ENCODE measurements at places on chromosomes 2 and 18. TPM values are rescaled to one million over a fixed set of nuclear protein-coding genes. Genes with fewer than 3 reads are reported as not detected.

- H3K4me3 ChIP-seq: no peak overlapping the region
- H3K36me3 ChIP-seq: no peaks in the 10 kb centered on the region
- H3K27ac ChIP-seq: no peak overlapping the region
- H3K27me3 ChIP-seq: no peaks in the 10 kb centered on the region
- DNase-seq: no peak
Observed at GRCh38 chr2:45184606-45185005, 175.4 kb upstream of the SIX2 start.

DNA sequence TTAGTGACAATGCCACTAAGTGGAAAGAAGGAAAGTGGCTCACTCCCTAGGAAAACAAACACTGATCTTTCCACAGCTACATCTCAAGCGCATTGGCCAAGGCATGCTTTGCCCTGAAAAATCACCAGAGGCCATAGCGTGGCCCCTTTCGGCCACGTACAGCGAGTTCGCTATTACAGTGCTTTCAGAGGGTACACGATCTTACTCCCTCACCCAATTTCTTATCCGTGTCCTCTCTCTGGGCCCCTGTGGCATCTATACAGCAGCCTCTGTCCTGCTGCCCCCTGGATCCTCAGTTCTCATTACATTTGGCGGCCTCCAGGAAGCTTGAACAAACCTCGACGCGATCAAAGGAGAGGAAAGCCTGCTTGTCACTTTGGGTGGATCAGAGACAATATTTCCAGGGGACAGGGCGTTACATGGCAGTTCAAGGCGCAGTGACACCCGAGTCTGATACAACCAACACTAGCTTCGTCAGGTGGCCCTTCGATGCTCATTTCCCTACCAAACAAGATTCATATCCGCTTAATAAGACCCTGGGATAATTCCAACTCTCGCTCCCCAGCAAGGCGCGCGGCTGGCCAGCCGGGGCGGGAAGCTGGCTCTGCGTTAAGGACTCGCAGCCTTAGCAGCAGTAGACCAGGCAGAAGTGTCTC is 941 bp downstream of the SKOR2 start:
- H3K27ac ChIP-seq: no peak overlapping the region
- no peaks in the 10 kb centered on the region for H3K27me3 ChIP-seq
- no peak for DNase-seq
- no peak overlapping the region for H3K4me3 ChIP-seq

- no peaks in the 10 kb centered on the region for H3K4me1 ChIP-seq
- H3K4me3 ChIP-seq: no peak overlapping the region
- DNase-seq: no peak
- no peaks in the 10 kb centered on the region for H3K27me3 ChIP-seq
- no peaks in the 10 kb centered on the region for H3K36me3 ChIP-seq
Observed at GRCh38 chr2:176583607-176584006, 314.4 kb downstream of the MTX2 start.

DNA sequence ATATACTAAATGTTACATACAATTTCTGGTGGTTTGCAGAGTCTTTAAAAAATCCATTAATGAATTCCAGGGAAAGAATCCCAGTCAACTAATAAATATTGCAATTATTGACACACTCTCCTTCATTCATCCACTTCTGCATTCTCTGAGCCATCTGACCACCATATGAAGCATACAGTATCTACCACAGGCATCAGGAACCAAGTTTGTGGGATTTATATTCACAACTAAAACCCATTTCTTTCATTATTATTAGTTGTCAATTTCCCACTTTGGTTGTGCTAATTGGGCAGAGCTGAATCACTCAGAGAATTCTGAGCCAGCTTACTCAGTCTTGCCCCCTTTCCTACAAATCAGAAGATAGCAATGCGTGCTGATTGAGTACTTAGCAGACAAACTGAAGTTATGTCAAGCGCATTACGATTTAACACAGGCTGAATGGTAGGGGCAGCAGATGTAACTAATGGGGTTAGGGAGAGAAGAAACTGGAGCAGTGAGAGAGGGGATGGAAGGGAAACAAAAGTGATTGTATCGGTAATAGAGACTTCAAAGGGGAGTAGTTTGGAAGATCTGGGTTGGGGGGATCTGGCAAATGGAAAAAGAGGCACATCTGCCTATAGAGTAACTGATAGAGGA is 52.3 kb downstream of the ZEB2 start:
- no peak overlapping the region for H3K4me3 ChIP-seq
- H3K27ac ChIP-seq: peak overlapping the region; percentile 46
- H3K27me3 ChIP-seq: no peaks in the 10 kb centered on the region

DNA sequence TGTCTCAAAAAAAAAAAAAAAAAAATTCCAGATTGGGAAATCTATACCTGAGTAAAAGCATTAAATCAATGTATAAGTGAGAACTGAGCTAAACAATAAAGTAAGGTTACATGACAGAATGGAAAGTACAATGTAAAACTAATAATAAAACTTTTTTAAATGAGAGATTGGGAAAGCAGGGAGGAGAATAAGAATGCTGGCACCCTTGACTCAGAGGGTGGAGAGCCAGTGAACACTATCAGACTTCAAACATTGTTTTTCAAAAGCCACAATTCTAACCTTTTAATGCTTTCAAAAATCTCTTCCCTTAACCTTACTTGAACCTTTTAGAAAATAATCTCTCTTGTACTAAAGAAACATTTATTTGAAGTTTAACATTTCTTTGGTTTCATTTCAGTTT is 63.5 kb downstream of the TBC1D8 start:
- no peak overlapping the region for H3K4me3 ChIP-seq
- no peaks in the 10 kb centered on the region for H3K36me3 ChIP-seq
- H3K27ac ChIP-seq: no peak overlapping the region
- H3K4me1 ChIP-seq: no peaks in the 10 kb centered on the region
- no peaks in the 10 kb centered on the region for H3K27me3 ChIP-seq

DNA sequence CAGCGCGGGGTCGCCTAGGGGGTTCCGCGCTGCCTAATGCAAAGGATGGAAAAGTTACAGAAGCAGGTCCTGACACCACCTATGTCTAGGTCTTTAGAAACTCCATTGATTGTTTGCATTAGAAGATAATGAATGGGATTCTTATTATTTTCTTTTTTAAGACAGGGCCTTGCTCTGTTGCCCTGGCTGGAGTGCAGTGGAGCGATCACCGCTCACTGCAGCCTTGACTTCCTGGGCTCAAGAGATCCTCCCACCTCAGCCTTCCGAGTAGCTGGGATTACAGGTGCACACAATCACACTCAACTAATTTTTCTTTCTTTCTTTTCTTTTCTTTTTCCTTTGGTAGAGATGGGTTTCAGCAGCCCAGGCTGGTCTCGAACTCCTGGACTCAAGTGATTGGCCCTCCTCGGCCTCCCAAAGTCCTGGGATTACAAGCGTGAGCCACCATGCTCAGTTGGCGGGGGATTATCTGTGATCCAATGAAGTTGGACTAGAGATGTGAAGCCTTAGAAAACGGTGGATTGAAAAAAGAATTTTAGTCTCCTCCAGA is 761 bp upstream of the IDH1 start:
- no peak for DNase-seq
- H3K36me3 ChIP-seq: peaks cover 4% of the 10 kb centered on the region
- peak overlapping the region; percentile 65 for H3K27ac ChIP-seq

DNA sequence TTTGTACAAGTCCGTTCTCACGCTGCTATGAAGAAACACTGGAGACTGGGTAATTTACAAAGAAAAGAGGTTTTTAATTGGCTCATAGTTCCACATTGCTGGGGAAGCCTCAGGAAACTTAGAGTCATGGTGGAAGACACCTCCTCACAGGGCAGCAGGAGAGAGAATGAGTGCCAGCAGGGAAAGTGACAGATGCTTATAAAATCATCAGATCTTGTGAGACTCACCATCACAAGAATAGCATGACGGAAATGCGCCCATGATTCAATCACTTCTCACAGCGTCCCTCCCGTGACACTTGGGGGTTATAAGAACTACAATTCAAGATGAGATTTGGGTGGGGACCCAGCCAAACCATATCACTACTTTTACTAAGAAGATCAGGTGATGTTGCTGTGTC is 285.8 kb downstream of the TMX3 start:
- H3K36me3 ChIP-seq: no peaks in the 10 kb centered on the region
- H3K4me1 ChIP-seq: no peaks in the 10 kb centered on the region
- H3K27ac ChIP-seq: no peak overlapping the region
- H3K4me3 ChIP-seq: no peak overlapping the region

DNA sequence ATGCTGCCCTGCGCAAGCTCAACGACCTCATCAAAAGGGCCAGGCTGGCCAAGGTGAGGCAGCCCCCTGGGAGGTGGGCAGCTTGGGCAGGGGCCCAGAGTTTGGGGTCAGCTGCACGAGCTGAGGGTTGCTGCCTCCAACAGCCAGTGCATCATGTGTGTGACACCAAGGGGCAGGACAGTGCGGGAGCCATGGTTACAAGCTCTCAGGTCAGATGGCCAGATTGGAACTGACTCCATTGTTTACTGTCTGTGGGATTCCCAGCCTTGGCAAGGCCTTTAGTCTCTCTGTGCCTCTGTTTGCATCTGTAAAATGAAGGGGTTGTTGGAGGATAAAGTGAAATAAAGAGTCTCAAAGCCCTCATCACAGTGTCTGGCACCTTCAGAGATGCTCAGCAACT is 26.9 kb downstream of the EHD3 start:
- peaks cover 36% of the 10 kb centered on the region for H3K4me1 ChIP-seq
- no peak overlapping the region for H3K27ac ChIP-seq
- H3K4me3 ChIP-seq: no peak overlapping the region
- H3K36me3 ChIP-seq: no peaks in the 10 kb centered on the region
- no peak for DNase-seq

TGFA gene
- not detected for total RNA-seq

- no peaks in the 10 kb centered on the region for H3K27me3 ChIP-seq
- no peak for DNase-seq
- H3K4me1 ChIP-seq: peaks cover 41% of the 10 kb centered on the region
Observed at GRCh38 chr2:109337221-109337620, 208.2 kb downstream of the SH3RF3 start.

DNA sequence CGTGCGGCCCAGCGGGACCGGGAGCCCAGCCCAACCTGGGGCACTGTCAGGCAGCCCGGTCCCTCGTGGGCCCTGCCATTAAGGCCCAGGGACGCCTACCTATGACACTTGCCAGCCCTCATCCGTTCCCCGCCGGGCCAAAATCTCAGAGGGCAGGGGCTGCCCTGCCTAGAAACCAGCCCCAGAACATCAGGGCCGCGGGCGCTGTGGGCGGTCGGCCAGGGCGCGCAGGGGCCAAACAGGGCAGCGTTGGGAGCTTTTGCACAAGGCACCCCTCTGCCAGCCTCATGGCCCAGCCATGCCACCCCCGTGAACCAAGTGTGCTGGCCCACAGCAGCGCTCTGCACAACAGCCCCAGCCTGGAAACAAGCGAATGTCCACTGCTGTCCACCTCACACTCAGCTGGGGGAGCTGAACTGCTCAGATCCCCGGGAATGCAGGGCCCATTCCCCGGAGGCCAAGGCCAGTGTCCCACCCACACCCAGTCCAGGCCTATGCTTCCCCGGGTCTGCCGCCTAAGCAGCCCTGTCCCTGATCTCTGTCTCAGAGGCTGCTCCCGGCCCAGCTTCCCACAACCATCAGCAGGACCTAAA is 3.5 kb upstream of the NEURL3 start:
- H3K27ac ChIP-seq: no peak overlapping the region
- no peaks in the 10 kb centered on the region for H3K36me3 ChIP-seq
- no peaks in the 10 kb centered on the region for H3K27me3 ChIP-seq
- no peak for DNase-seq

DNA sequence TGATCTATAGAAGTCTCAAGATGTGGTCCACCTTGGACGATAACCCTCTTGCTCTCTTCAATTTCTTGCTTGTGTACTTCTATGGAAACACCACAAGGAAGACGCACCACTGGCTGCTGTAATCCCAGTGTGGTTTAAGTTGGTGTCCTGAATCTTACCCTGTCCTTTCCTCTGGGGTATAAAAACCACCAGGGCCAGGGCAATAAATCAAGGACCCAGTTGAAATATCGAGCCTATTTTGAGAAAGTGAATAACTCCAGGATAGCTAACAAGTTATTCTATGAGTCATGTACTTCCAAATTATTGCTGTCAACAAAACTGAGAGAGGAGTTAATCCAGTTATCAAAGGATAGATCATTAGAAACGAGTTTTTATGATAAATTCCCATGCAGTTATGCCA is 137.0 kb downstream of the RND3 start:
- H3K36me3 ChIP-seq: no peaks in the 10 kb centered on the region
- H3K4me1 ChIP-seq: no peaks in the 10 kb centered on the region
- H3K4me3 ChIP-seq: no peak overlapping the region
- no peaks in the 10 kb centered on the region for H3K27me3 ChIP-seq
- DNase-seq: no peak

GRCh38 chr2:27583390-27583915 is 611 bp downstream of the ZNF512 start:
- H3K4me3 ChIP-seq: peak overlapping the region; percentile 92
- no peaks in the 10 kb centered on the region for H3K27me3 ChIP-seq

DNA sequence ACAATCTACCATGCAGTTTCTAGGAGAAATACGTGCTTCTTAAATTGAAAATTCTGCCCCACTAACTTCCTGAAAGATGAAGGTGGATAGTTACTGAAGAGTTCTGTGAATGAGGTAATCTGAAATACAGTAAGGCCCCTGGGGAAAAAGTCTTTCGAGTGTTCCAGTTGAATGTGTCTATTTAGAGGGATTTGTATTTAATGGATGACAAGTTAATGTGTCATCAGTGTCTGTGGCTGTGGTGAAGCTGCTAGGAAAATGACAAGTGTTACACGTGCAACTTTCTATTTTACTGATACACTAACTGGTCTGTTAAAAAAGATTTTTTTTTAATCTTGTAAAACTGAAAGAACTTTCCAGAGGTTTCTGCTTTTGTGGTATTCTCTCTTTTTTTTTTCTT is 384.6 kb downstream of the STK39 start:
- no peaks in the 10 kb centered on the region for H3K36me3 ChIP-seq
- peaks cover 2% of the 10 kb centered on the region for H3K27me3 ChIP-seq
- H3K27ac ChIP-seq: no peak overlapping the region

- H3K4me3 ChIP-seq: no peak overlapping the region
- no peak for DNase-seq
- peaks cover 26% of the 10 kb centered on the region for H3K4me1 ChIP-seq
- H3K36me3 ChIP-seq: no peaks in the 10 kb centered on the region
- no peak overlapping the region for H3K27ac ChIP-seq
Observed at GRCh38 chr2:64114912-64115277, 29.3 kb downstream of the PELI1 start.

GRCh38 chr2:231531466-231531865 is 1.2 kb upstream of the NMUR1 start:
- H3K27me3 ChIP-seq: no peaks in the 10 kb centered on the region
- H3K36me3 ChIP-seq: no peaks in the 10 kb centered on the region
- no peak overlapping the region for H3K4me3 ChIP-seq
- H3K4me1 ChIP-seq: peaks cover 11% of the 10 kb centered on the region
- no peak for DNase-seq

DUSP19 gene
- total RNA-seq: 2.0 TPM

ZSWIM2 gene
- not detected for total RNA-seq

HOXD12 gene
- not detected for total RNA-seq

CDH2 gene
- total RNA-seq: not detected

- no peak overlapping the region for H3K4me3 ChIP-seq
- DNase-seq: no peak
- H3K27me3 ChIP-seq: no peaks in the 10 kb centered on the region
- no peaks in the 10 kb centered on the region for H3K36me3 ChIP-seq
- H3K27ac ChIP-seq: no peak overlapping the region
Observed at GRCh38 chr2:69956475-69956979, 4.9 kb downstream of the ASPRV1 start.
